ENCODE measurements at places on chromosomes 12 and 14. TPM values are rescaled to one million over a fixed set of nuclear protein-coding genes. Genes with fewer than 3 reads are reported as not detected.
A peak's percentile ranks its signal among the peaks of the same experiment; 100 is the strongest.

DNA sequence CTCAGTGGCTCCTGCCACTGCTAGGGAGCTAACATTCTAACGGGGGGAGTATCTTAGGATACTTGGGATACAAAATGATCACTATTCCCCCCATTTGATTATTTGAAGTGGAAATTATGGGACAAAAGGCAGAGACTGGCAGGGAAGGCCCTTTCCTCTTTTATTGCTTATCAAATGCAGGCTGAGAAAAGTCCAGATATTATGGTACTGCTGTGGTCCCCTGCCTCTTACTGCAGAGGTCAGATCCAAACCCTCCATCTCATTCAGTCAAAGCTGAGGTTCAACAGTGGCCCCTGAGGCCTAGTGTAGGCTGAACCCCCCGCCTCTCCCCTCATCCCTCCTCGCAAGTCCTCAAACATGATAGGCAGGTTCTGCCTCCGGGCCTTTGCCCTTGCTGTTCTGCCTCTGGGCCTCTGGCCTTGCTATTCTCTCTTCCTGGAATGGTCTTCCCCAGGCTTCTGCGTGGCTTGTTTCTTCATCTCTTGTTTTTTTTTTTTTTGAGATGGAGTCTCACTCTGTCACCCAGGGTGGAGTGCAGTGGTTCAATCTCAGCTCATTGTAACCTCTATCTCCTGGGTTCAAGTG is 34.2 kb downstream of the KRT80 start:
- H3K36me3 ChIP-seq = no peaks in the 10 kb centered on the region
- H3K27ac ChIP-seq = no peak overlapping the region
- no peaks in the 10 kb centered on the region for H3K27me3 ChIP-seq
- H3K4me1 ChIP-seq = no peaks in the 10 kb centered on the region
- no peak for DNase-seq

GRCh38 chr12:50185301-50185895 is 18.2 kb upstream of the CERS5 start:
- peak overlapping the region; percentile 71 for H3K27ac ChIP-seq
- no peak for DNase-seq
- H3K36me3 ChIP-seq = peaks cover 3% of the 10 kb centered on the region
- H3K4me1 ChIP-seq = peaks cover 8% of the 10 kb centered on the region

- peaks cover 2% of the 10 kb centered on the region for H3K36me3 ChIP-seq
- no peak for DNase-seq
- H3K27ac ChIP-seq = peak overlapping the region; percentile 2
- H3K4me3 ChIP-seq = no peak overlapping the region
- no peaks in the 10 kb centered on the region for H3K27me3 ChIP-seq
These were observed 51.8 kb downstream of the ISCA2 start for GRCh38 chr14:74545386-74545785.

DNA sequence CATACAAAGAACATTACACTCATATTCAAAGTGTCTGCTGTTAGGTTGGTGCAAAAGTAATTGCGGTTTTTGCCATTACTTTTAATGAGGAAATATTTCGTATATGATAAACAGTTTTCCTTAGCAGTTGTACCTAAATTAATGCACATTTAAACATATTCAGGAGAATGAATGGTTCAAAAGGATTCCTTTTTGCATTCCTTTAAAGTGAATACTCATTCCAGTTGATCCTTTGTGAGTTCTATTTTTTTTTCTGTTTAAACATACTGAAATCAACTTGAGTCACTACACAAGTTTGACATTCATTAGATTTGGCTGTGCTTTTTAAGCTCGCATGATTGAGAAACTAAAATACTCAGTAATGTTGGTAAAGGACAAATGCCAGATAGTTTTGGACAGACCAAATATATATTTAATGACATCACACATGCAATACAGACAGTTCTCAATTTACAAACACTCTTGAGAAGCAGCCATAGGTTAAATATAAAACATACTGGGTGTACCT is 13.8 kb upstream of the SLC38A2 start:
- DNase-seq = no peak
- H3K4me1 ChIP-seq = peaks cover 10% of the 10 kb centered on the region
- H3K27ac ChIP-seq = no peak overlapping the region

- no peaks in the 10 kb centered on the region for H3K27me3 ChIP-seq
- no peak overlapping the region for H3K4me3 ChIP-seq
- H3K36me3 ChIP-seq = no peaks in the 10 kb centered on the region
- no peaks in the 10 kb centered on the region for H3K4me1 ChIP-seq
- peak; percentile 54 for DNase-seq
- no peak overlapping the region for H3K27ac ChIP-seq
These were observed 579.4 kb downstream of the ALG10 start for GRCh38 chr12:34601689-34602088.

- H3K4me3 ChIP-seq = no peak overlapping the region
- no peaks in the 10 kb centered on the region for H3K27me3 ChIP-seq
- peaks cover 1% of the 10 kb centered on the region for H3K4me1 ChIP-seq
- DNase-seq = no peak
- no peaks in the 10 kb centered on the region for H3K36me3 ChIP-seq
These were observed 239.0 kb upstream of the ATP2B1 start for GRCh38 chr12:89947437-89948270.

DNA sequence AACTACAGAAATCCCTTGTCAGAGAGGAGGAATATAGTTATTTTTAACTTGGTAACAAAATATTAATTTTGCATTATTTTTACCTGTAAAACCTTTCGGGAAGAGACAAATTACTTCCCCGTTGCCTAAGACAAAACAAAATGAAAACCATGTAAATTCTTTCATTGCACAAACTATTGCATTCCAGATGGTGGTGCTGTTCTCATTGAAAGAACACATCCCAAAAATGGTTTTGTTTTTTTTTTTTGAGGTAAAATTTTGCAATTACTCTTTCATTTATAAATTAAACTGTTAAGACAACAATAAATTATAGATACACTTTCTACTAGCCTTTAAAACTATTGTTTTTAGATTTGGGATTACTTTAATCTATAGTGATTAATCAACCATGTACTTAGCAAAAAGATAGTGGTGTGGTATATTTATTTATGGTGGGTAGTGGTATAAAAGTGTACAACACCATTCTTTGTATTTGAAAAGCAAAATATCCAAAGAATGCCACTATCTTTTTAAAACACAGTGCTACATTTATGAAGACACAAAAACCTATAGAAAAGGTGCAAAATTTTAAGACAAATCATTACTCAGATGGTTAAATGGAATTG is 115.5 kb downstream of the SLC38A1 start:
- H3K27ac ChIP-seq = no peak overlapping the region
- H3K4me1 ChIP-seq = peaks cover 3% of the 10 kb centered on the region
- no peaks in the 10 kb centered on the region for H3K36me3 ChIP-seq
- DNase-seq = no peak

DNA sequence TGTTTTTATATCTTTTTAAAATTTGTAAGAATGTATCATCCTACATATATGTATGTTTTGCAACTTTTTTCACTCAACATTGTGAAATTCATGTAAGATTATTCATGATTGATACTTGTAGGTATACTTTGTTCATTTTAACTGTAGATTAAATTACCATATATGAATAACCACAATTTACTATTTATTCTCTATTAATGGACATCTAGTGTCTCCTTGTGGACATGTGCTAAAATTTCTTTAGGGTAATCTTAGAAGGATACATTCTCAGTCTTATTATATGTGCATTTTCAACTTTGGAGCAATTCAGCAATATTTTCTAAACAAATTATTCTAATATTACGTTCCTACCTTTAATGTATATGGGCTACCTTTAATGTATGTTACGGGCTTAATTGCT is 192.4 kb downstream of the FUT8 start:
- DNase-seq = no peak
- no peak overlapping the region for H3K27ac ChIP-seq
- H3K4me1 ChIP-seq = no peaks in the 10 kb centered on the region
- no peaks in the 10 kb centered on the region for H3K36me3 ChIP-seq
- no peak overlapping the region for H3K4me3 ChIP-seq

GRCh38 chr12:50659690-50660424 is 104.0 kb upstream of the ATF1 start:
- no peaks in the 10 kb centered on the region for H3K27me3 ChIP-seq
- H3K36me3 ChIP-seq = no peaks in the 10 kb centered on the region
- no peak overlapping the region for H3K27ac ChIP-seq
- no peak for DNase-seq
- no peak overlapping the region for H3K4me3 ChIP-seq

DNA sequence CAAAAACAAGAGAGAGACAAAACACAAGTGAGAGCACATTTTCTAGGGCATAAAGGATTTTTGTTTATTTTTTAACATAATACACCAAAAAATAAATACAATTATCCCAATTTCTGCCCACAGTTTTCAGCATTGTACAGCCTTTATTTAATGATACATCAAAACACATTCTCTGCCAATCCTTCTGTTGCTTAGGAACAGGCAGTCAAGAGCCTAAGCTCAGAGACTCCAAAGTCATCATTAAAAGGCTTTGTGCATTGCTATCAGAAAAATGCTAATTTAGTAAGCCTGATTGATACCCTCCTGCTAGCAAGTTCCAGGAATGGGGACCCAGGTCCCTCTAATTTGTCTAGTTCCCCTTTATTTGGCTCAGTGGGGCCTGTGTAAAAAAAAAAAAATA is 536.5 kb downstream of the RPS29 start:
- no peak for DNase-seq
- no peaks in the 10 kb centered on the region for H3K36me3 ChIP-seq
- H3K27ac ChIP-seq = no peak overlapping the region
- H3K27me3 ChIP-seq = no peaks in the 10 kb centered on the region
- H3K4me3 ChIP-seq = no peak overlapping the region

DNA sequence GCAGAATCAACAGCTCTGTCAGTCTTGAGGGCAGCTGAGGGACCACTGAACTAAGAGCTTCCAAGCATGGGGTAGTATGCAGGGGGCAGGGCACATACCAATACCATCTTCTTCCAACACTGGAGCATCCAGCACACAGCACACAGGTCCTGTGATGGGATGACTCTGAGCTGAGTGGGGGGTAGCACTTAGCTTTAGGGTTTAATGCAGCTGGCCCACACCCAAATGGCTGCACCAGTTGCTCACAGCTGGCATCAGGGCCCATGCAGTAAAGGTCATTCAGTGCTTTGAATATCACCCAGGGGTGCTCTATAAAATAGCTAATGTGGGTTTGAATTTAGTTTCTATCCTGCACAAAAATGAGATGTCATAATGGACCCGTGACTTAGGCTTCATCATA is 1.7 kb downstream of the FAM186B start:
- H3K4me1 ChIP-seq = no peaks in the 10 kb centered on the region
- DNase-seq = no peak
- H3K27me3 ChIP-seq = no peaks in the 10 kb centered on the region
- H3K4me3 ChIP-seq = no peak overlapping the region
- no peak overlapping the region for H3K27ac ChIP-seq

- no peaks in the 10 kb centered on the region for H3K27me3 ChIP-seq
- DNase-seq = no peak
- H3K36me3 ChIP-seq = peaks cover 7% of the 10 kb centered on the region
- H3K4me1 ChIP-seq = no peaks in the 10 kb centered on the region
- H3K27ac ChIP-seq = peak overlapping the region; percentile 99
These were observed 18.3 kb downstream of the KCTD10 start for GRCh38 chr12:109458771-109459208.

- no peak overlapping the region for H3K4me3 ChIP-seq
- peaks cover 4% of the 10 kb centered on the region for H3K36me3 ChIP-seq
- H3K4me1 ChIP-seq = no peaks in the 10 kb centered on the region
These were observed 11.2 kb downstream of the DHRS7 start for GRCh38 chr14:60153991-60154390.

GRCh38 chr14:90574188-90575131 is 177.6 kb downstream of the CALM1 start:
- peak; percentile 51 for DNase-seq
- H3K36me3 ChIP-seq = no peaks in the 10 kb centered on the region
- H3K4me3 ChIP-seq = no peak overlapping the region
- no peaks in the 10 kb centered on the region for H3K27me3 ChIP-seq
- H3K4me1 ChIP-seq = no peaks in the 10 kb centered on the region

GRCh38 chr14:34946699-34947098 is 36.1 kb upstream of the SRP54 start:
- DNase-seq = no peak
- H3K27ac ChIP-seq = no peak overlapping the region
- H3K4me3 ChIP-seq = no peak overlapping the region
- H3K4me1 ChIP-seq = no peaks in the 10 kb centered on the region

GRCh38 chr14:92153581-92153980 is 31.8 kb downstream of the CPSF2 start:
- no peaks in the 10 kb centered on the region for H3K27me3 ChIP-seq
- no peak for DNase-seq
- H3K4me3 ChIP-seq = no peak overlapping the region

DNA sequence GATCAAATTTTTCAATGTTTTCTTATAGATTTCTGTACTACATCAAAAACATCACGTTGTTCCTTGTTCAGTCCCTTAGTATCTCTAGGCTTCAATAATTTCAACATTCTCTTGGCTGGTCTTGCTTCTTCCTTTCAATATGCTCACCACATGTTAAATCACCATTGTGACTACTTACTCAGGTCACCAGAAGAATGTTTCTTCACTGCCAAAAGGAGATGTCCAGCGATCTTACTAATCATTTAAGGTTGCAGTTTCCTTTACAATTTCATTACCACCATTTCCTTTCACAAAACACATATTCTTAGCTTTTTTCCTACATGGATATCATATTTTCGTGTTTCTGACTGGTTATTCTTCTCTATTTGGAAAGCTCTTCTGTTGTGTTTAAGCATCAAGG is 363.8 kb downstream of the NAV3 start:
- no peaks in the 10 kb centered on the region for H3K4me1 ChIP-seq
- DNase-seq = no peak
- no peak overlapping the region for H3K27ac ChIP-seq
- no peaks in the 10 kb centered on the region for H3K36me3 ChIP-seq
- no peaks in the 10 kb centered on the region for H3K27me3 ChIP-seq

GRCh38 chr14:85865701-85866100 is 335.8 kb downstream of the FLRT2 start:
- no peaks in the 10 kb centered on the region for H3K36me3 ChIP-seq
- H3K27ac ChIP-seq = no peak overlapping the region
- no peak overlapping the region for H3K4me3 ChIP-seq
- H3K27me3 ChIP-seq = no peaks in the 10 kb centered on the region

GRCh38 chr12:68235576-68235975 is 10.0 kb upstream of the IL26 start:
- H3K4me3 ChIP-seq = no peak overlapping the region
- H3K27ac ChIP-seq = no peak overlapping the region
- no peaks in the 10 kb centered on the region for H3K36me3 ChIP-seq

- no peak for DNase-seq
- peaks cover 2% of the 10 kb centered on the region for H3K36me3 ChIP-seq
- no peak overlapping the region for H3K4me3 ChIP-seq
- H3K4me1 ChIP-seq = peaks cover 2% of the 10 kb centered on the region
These were observed 17.1 kb downstream of the GMFB start for GRCh38 chr14:54471641-54472040.

Gene CFAP251
- total RNA-seq = 3.9 TPM

Gene SCNN1A
- 1.5 TPM for total RNA-seq

Gene NELL2
- 1.1 TPM for total RNA-seq

Gene IL22
- not detected for total RNA-seq

Gene EPS8
- 165 TPM for total RNA-seq

Gene APOLD1
- total RNA-seq = 94.0 TPM

Gene CNOT2
- total RNA-seq = 108 TPM
